ENCODE measurements at places on chromosomes 4 and X.
A peak's percentile ranks its signal among the peaks of the same experiment; 100 is the strongest.

DNA sequence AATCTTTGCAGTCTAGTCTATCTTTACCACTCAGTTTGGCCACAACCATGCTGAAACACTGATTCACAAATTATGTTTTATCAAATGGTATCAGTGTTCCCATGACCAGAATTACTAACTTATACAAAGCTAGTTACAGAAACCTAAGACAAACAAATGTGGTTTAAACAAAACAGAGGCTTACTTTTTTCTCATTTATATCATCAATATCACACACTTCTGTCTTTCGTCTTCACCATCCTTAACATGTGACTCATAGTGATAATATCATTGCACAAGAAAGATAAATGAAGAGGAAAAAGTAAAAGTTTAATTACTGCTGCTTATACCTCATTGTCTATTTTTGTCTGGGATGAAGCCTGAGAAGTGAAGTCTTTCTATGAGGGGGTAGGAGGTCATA, 406.6 kb downstream of the PCDH10 start:
- DNase-seq, result no peak

DNA sequence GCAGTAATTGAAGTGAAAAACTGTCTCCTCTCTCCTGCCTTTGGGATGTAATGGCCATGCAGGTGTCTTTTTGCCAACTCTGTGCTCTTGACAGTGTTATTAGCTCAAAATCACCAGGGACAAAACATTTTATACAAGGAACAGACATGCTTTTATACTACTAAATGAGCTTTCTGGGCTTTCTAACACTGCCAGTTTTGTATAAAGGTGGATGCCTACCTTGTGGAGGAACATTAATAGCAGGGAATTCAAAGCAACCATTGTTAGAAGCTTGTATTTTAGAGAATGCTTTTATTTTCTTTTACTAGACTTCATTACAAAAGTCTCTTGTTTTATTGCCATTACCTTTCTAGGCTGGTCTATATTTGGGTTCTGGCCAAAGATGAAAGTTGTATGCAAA, 54.7 kb upstream of the ARSJ start:
- DNase-seq, result no peak

DNA sequence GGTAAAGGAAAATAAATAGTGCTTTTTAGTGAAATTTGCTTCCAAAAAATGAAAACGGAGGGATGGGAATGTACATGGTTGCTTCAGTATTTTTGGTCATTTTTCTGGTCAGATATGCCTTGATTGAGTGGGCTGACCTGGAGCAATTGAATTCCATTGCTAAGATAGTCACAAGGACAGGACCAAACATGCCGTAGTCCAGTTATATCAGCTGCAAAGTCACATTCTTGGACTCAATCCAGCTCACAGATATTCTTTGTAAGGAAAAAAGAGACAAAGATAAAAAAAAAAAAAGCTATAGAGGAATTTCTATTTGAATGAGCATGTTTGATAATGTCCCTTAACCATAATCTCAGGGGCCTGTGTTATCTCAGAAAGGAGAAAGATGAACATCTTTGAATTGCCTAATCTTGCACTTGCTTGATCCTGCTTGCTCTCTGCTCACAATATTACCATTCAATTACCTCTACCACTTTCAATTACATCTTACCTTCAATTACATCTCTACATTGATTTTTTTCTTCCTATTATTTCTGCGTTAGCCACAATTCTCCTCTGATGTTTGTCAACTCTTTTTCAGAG, 75.4 kb upstream of the PACRGL start:
- DNase-seq, result no peak

GRCh38 chrX:100296183-100296753, 113.8 kb downstream of the PCDH19 start:
- no peak for DNase-seq

DNA sequence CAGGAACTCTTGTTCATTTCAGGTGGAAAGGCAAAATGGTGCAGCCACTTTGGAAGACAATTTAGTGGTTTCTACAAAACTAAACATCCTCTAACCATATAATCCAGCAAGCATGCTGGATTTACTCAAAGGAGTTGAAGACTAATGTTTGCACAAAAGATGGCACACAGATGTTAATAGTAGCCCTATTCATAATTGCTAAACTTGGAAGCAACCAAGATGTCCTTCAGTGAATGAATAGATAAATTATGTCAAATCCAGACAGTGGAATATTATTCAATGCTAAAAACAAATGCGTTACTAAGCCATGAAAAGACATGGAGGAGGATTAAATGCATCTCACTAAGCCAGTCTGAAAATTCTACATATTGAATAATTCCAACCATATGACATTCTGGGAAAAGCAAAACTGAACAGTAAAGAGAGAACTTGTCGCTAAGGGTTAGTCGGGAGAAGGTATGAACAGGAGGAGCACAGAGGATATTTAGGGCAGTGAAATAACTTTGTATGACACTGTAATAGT, 48.2 kb upstream of the PCDH7 start:
- DNase-seq, result no peak

GRCh38 chr4:6087669-6088341, 69.6 kb upstream of the C4orf50 start:
- DNase-seq, result no peak

DNA sequence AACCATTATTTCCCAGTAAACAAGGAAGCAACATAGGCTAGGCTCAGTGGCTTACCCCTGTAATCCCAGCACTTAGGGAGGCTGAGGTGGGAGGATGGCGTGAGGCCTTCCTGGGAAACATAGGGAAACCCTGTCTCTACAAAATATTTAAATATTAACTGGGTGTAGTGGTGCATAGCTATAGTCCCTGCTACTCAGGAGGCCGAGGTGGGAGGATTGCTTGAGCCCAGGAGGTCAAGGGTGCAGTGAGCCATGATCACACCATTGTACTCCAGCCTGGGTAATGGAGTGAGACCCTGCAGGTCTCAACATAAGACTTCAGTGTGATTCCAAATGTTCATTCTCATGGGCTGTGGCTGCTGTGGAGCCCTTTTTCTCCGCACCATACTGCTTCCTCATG, 34.9 kb downstream of the FHDC1 start:
- no peak for DNase-seq

GRCh38 chr4:48958582-48958981, 27.5 kb upstream of the CWH43 start:
- DNase-seq, result no peak

- DNase-seq, result peak; percentile 49
Measured at GRCh38 chr4:79241846-79242245, 84.0 kb downstream of the NAA11 start.

DNA sequence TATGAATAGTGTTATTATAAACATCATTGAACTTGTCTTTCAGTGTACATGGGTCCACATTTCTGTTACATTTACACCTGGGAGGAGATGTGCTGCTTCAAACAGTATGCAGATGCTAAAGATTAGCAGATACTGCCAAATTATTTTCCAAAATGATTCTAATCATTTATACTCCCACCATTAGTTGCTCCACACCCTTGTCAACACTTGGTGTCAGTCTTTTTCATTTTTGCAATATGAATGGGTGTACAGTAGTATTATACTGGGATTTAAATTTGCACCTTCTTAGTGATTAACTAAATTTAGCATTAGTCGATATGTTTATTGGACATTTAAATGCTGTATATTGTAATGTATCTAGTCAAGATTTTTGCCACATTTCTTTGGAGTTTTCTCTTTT, 131.6 kb upstream of the GRID2 start:
- DNase-seq, result peak; percentile 22

GRCh38 chr4:101236097-101236496, 111.2 kb downstream of the PPP3CA start:
- no peak for DNase-seq

DNA sequence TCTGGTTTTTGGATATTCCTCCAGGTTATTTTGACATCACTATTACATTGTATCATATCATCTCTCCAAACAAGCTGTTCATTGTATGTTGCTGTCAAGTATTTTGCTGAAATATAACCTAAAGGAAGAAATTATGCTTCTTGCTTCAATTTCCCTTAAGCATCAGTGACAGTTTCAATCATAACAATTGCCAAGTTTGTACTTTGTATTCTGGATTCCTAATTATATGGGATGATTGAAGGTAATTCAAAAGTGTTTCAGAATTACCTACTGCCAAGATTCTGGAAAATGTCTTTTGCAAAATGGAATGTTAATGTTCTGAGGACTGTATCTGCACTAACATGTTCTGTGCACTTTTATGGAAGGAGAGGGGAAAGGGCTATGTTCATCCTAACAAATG, 228.7 kb downstream of the PRDM5 start:
- DNase-seq, result no peak

DNA sequence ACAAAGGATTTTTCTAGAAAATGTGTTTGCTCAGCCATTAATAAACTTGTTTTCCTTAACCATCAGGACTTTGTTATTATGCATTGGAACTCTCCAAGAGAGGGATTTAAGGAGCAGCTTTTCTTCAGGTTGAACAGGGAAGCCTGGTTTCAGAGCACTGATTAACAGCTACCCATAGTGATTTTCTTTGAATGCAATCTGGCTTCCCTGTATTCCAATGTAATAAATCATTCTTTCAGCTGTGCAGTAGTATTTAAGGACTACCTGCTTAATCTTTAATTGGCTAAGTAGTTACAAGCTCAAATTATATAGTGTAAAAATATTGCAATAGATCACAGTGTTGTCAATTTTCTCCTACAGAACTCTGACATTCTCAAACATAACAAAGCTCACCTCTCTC, 77.5 kb downstream of the TMEM156 start:
- DNase-seq, result no peak

GRCh38 chr4:6233929-6234328, 33.6 kb upstream of the JAKMIP1 start:
- no peak for DNase-seq

DNA sequence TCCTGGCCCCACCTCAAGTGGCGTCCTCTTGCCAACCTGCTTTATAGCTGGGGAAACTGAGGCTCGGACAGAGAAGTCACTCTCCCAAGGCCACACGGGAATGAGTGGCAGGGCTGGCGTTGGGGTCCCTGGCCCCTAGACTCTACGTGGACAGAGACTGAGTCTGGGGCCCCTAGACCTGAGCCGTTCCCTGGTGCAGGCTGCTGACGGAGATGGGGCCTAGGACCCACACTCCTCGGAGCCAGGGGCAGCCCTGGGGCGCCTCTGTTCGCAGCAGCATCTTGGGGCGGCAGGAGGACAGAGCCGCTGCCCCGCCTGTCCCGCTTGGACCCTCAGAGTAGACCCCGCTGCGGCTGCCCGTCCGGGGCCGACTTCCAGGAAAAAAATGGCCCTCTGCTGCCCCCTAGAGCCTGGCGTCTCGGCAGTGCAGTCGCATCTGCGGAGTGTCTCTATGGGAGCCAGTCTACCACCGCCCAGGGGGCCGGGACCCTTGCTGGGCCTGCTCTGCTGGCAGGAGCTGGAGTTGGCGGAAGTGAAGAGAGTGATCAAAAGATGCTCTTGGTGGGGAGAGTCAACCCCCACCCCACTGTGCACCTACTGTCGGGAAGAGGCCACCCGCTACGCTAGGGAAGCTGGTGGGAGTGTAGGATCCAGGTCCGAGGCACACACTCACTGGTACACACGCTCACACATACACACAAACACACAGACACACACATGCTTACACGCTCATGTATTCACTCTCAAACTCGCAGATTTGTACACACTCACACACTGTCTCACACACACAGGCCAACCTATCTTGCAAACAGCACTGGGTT, 220.1 kb downstream of the AFAP1 start:
- no peak for DNase-seq

DNA sequence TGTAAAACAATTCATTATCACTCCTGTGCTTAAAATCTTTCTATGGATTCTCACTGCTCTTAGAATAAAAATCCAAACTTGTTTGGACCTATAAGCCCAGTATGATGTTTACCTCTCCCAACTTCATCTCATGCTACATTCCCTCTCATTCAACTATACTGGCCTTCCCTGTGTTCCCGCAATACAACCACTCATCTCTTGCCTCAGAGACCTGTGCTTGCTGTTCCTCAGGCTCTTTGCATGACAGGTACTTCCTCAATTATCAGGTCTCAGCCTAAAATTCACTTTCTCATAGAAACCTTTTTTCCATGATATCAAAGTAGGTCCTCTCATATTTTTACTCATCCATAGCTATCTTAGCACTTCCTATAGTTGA, 71.7 kb downstream of the ENOX2 start:
- no peak for DNase-seq

DNA sequence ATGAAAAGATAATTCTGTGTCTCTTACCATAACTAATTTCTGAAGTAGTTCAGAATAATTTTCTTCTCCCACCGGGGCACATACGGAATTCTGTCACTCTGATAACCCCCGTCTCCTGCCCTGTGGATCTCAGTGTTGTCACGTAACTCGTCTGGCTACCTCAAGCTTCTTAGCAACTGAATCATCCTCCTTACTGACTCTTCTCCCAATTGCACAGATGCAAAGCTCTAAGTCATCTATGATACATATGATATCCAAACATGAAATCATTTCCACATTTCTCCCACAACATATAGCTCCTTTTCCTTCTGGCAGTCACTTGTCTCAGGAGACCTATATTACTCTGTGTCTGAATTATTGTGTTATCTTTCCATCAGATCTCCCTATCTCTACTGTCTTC, 1043.1 kb upstream of the TENM3 start:
- no peak for DNase-seq

DNA sequence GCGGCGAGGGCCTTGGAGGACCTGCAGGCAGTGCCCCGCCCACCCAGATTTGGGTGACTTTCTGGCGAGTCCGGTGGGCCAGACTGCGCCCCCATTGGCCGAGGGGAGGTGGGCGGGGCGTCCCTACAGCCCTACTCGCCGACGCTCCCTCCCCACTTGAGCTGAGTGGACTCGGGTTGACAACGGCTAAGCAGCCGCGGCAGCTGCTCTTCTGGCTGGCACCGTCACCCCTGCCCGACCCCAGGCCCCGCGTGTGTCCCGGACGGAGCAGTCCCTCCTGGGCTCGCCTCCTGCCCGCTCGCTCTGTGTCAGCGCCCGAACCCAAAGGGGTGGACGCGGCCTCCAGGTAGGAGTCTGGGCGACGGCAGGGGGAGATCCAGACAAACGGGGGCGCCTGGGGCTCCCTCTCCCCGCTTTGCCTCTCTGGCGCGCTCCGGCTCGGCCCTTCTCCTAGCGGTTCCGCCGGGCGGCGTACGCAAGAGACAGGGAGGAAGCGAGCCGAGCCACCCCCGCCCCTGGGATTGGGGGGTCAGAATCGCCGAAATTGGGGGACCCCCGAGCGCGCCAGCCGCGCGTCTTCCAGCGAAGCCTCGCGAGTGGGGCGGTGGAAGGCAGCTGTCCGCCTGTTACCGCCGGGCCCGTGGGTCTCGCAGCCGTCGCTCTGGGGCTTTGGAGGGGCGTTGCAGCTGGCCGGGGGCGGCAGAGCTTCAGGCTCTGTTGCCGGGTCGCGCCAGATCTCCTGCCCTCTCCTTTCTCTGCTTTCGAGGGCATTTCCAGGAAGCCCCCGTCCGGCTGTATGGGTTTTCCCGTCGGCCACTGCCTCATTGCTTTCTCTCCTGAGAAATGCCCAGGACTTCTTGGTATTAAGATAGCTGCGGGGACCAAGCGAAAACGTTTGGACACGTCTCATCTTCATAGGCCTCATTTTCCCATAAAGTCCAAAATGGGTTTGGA, 46.3 kb downstream of the STARD8 start:
- DNase-seq, result no peak

Data from NCI-H446 treated with DMSO at 0.1 percent for 48 hours (cell line).